ENCODE measurements at places on chromosomes 1 and 21. TPM values are rescaled to one million over a fixed set of nuclear protein-coding genes. Genes with fewer than 3 reads are reported as not detected.

DNA sequence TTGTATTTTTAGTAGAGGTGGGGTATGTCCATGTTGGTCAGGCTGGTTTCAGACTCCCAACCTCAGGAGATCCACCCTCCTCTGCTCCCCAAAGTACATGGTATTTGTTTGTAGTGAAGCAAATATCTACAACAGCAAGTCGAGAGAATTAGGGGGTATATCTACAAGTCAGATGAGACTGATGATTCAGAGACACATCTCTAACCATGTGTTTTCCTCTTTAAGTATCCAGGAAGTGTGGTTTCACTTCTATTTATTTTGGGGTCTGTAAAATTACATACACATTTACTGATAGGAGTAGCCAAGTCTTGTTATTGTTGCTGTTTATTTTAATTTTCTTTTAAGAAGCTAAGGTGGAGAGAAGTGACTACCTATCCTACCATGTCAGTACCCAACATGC, 44.9 kb downstream of the SGIP1 start:
- DNase-seq, result no peak

WDR64 gene
- not detected for total RNA-seq

DNA sequence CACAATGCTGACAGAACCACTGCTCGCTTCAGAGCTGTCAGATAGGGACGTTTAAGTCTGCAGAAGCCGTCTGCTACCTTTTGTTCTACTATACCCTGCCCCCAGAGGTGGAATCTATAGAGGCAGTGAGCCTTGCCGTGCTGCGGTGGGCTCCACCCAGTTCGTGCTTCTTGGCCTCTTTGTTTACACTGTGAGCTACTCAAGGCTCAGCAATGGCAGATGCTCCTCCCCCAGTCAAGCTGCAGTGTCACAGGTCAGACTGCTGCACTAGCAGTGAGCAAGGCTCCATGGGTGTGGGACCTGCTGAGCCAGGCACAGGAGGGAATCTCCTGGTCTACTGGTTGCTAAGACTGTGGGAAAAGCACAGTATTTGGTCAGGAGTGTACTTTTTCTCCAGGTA, 47.1 kb downstream of the LEPR start:
- peak; percentile 62 for DNase-seq

- no peak for DNase-seq
Observed at GRCh38 chr21:39060485-39061083, 122.7 kb downstream of the PSMG1 start.

DNA sequence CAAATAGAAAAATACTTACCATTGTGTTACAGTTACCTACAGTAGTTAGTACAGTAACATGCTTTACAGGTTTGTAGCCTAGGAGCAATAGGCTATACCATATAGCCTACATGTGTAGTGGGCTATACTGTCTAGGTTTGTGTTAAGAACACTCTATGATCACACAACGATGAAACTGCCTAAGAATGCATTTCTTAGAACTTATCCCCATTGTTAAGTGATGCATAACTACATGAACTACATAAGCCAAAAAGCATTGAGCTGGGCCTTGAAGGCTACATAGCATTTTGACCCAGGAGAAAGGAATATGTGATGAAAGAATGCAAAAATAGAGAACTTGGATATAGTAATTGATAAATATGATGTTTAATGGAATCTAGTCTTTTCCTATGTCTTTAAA, 46.4 kb upstream of the JUN start:
- DNase-seq, result no peak

GNG4 gene
- 11.6 TPM for total RNA-seq

DNA sequence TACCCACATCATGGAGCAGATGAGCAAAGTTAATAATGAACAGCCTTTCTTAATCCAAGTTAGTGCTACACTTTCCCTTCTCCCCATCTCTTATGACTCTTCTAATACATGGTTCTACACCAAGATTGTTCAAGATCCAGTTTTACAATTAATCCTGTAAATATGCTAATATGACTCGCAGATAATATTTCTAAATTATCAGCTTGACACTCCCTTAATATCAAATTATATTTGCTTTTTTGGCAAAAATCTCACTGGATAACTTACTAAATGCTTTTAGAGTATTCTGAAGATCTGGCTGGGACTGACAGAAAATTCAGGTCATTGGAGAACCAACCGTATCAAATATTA, 24.4 kb upstream of the CR1L start:
- DNase-seq, result no peak

DNA sequence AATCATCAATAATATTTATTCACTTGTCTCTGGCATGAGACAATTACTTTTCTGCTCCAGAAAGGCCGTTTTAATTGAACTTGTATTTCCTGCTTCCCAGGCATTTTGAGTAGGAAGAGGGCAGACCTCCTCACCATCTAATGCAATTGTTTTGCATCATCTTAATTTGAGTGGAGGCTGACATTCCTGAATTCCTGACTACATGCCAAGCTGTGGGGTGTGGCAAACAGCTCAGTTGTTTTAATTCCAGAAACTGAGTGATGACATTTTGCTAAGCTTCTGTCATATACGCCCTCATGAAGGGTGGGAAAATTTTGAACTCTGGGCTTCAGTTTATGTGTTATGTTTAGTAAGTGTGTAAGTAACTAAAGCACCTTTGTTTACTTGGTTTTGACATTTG, 125.4 kb upstream of the USP25 start:
- peak; percentile 41 for DNase-seq

C1orf141 gene
- not detected for total RNA-seq

GRCh38 chr1:180210008-180210620, 19.9 kb upstream of the LHX4 start:
- no peak for DNase-seq

DNA sequence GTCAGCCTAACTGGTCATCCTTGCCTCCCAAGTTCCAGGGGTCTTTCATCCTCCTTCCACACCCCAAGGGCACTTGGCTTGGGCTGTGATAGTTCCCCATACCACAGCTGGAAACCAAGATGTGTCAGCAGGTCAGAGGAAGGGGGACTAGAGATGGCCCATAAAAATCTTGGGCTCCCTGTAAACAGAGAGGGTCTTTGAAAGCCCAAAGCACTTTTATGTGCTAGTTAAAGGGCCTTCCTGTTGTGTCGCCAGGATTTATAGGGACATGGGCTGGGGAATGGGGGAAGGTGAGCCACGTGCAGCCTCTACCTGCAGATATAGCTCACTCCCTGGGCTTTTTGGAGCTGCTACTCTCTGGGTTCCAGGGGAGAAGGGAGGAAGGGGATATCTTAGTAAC, 11.9 kb upstream of the UBL4B start:
- DNase-seq, result no peak

DNA sequence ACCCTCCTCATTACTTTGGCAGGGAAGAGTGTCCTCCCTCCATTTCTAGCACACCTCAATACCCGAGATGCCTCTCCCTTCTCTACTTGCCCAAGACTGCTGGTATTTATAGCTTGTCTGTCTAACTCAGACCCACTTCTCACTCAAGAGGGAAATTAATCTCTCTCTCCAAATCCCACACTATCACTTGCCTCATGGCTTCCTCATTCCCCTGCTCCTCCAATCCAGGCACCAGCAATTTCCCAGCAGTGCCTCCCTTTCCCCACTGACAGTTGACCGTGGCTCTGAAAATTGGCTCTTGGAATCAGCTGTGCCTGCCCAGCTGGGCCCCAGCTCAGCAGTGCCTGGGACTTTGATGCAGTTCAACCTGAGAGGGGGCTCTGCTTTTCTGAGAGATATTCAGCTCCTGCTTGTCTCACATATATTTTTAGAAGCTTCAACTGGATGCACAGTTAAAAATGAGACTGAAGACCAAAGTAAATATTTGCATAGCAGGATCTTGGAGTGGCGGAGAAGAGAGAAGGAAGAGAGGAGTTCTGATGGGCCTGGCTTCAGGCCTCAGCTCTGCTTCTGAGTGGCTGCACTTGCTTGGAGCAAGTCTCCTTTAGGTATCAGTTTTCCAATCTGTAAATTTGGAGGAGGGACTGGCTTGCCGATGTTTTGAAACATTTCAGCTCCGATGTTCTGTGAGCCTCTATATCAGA, 81.1 kb upstream of the SPATA6 start:
- no peak for DNase-seq

DNA sequence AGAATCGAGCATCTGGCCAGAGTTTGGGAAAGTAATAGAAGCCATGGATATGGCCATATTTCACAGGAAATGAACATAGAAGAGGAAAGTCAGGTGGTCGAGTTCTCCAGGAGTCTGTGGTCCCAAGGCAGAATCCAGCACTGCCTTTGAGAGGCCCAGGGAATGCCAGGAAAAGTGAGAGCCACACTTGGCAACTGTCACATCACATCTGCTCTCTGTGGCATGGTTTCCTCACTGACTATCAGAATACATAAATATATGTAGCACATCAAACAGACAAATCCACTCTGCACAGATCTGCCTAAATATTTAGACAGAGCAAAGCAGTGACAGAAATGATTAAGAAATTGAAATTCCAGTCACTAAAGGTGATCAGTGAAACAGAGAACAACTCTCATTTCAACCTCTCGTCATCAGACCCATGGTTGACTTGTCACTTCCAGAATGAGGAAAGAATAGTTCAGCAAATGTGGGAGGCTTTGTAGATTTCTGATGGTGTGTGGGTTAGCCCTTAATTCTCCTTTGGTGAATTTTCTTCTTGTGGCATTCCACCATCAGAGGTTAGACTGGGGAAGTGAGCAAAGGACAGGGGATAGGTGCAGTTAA, 58.8 kb upstream of the MAN1A2 start:
- DNase-seq, result no peak

DNA sequence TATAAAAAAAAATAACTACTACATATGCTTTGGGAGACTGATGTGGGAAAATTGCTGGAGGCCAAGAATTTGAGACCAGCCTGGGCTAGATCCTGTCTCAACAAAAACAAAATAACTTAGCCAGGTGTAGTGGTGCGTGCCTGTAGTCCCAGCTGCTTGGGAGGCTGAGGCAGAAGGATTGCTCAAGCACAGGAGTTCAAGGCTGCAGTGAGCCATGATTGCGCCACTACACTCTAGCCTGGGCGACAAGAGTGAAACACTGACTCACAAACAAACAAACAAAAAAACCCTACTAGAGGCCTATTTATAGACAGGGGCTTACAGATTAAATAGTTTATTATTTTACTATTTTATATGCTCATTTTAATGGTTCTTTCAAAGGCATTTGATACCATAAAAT, 80.0 kb downstream of the LHX4 start:
- DNase-seq, result peak; percentile 10

CCSAP gene
- 10.0 TPM for total RNA-seq

PRAMEF25 gene
- not detected for total RNA-seq

- no peak for DNase-seq
Observed at GRCh38 chr1:147699686-147700041, 29.3 kb upstream of the ACP6 start.

TMIGD3 gene
- not detected for total RNA-seq

DNA sequence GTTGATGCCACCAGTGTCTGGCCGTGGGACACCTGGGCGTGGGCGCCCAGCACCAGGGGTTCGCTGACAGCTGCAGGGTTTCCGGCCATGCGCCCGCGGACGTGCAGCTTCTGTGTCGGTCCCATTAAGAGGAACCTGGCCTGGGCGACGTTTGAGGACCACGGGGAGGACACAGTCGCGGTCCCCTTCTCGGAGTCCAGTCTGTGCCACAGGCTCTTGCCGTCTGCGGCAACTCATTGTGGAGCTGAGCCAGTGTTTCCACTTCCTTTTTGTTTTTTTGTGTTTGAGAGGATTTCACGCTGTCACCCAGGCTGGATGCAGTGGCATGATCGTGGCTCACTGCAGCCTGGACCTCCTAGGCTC, 1.6 kb upstream of the C1orf159 start:
- no peak for DNase-seq

- no peak for DNase-seq
Observed at GRCh38 chr1:17525996-17526686, 13.4 kb upstream of the ARHGEF10L start.

DNA sequence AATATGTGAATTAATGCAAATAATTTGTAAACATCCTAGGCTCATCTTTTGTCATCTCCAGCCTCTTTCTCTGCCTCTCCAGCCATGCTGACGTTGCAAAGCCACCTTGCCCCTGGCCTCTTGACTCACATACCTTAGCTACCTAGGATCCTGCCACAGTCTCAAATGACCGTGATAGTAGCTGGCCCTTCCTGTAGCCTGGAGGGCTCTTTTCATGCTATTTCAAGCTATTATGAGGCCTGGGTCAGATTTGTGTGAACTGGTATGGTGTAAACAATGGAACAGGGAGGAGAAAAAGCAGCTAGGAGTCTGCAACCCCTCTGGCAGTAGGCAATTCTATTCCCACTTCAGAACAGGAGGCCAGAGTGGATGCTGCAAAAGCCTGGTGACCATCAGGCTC, 337.7 kb downstream of the DISC1 start:
- DNase-seq, result no peak

TEDDM1 gene
- total RNA-seq, result not detected

CELA3A gene
- not detected for total RNA-seq

- no peak for DNase-seq
Observed at GRCh38 chr1:2353551-2354438, 37.6 kb downstream of the MORN1 start.

DNA sequence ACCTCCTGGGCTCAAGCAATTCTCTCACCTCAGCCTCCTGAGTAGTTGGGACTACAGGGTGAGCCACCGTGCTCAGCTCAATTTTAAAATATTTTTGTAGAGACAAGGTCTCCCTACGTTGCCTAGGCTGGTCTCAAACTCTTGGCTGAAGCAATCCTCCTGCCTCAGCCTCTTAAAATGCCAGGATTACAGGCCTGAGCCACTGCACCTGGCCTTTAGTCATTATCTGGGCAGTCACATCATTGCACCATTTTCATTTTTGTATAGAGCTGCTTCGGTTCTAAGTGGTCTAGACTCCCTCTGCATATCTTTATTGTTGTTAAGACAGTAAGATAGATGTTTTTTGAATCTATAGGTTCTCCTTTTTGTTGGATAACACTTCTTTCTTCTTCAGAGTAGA, 39.9 kb downstream of the ATF3 start:
- DNase-seq, result no peak

DNA sequence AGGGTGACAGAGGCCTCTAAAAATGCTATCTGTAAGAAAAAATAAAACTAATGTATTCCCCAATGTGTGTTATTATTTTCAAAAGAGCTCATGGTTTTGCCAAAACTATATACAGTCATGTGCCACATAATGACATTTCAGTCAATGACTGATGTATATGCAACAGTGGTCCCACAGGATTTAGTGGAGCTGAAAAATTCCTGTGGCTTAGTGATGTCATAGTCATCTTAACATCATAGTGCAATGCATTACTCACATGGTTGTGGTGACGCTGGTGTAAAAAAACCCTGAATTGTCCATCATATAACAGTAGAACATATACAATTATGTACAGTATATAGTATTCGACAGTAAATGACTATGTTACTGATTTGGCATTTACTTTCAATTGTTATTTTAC, 172.4 kb downstream of the CACNA1E start:
- no peak for DNase-seq

GRCh38 chr1:17018849-17019248, 7.1 kb upstream of the ATP13A2 start:
- no peak for DNase-seq

GRCh38 chr1:77370161-77370560, 88.3 kb downstream of the AK5 start:
- DNase-seq, result no peak

- DNase-seq, result no peak
Observed at GRCh38 chr1:41580520-41581172, 96.2 kb upstream of the EDN2 start.
